Thoracic aorta (tissue), 2 donors: ENCODE measurements at places on chromosomes 7 and 10. TPM values are rescaled to one million over a fixed set of nuclear protein-coding genes. Genes with fewer than 3 reads are reported as not detected.

Gene STRIP2
- total RNA-seq, result 1.1 TPM

Gene TRIM73
- total RNA-seq, result 2.5 TPM

Gene VGF
- not detected for total RNA-seq

Gene SORBS1
- 1,110 TPM for total RNA-seq

Gene CEP55
- total RNA-seq, result not detected

Gene NEURL1
- not detected for total RNA-seq

Gene GPR37
- 0.41 TPM for total RNA-seq

GRCh38 chr10:122655524-122656307 lies 43.9 kb downstream of the C10orf120 start:
- no peak for DNase-seq

GRCh38 chr10:44463511-44464121 lies 78.7 kb upstream of the CXCL12 start:
- no peak for DNase-seq

DNA sequence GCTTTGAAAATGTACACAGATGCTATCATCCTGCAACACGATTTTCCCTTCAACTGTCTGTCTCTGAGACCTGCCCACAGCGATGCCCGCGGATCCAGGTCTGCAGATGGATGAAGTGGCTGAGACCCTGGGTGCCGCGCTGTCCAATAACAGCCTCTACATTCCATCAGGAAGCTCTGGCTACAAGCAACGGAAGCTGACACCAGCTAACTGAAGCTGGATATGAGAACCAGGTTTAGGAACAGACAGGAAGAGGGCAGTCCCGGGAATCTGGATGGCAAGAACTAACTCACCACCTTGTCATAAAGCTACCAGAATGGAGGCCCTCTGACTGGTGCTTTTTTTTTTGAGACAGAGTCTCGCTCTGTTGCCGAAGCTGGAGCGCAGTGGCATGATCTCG lies 32.3 kb upstream of the CTBP2 start:
- DNase-seq, result no peak

DNA sequence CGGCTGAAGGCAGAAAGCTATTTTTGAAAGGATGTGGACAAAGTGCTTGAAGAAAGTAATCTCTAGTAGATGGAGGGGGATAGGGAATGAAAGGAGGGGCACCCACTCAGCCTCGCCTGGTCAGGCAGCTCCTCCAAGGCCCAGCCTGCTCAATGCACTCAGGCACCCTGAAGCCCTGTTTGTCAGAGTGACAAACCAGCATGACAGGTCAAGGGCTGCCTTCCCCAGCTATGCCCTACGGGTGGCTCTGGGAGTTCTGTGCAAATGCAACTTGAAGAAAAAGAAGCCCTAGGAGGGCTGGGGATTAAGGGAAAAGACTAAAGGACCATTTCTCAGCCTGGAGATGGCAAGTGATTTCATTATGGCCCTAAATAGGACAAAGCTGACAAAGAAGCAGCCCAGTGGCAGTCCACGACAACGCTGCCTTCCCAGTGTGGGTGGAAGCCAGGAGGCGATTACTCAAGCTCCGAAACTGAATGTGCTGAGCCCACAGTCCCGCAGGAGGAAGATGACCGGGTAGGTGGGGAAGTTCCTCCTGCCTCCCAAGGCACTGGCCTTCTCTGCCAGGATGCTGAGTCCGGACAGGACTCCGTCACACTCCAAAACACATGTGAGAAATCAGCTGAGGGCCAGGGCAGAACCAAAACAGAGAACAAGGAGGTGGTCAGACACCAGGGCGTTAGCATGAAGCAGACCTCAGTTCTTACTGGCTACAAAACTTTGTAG lies 16.3 kb downstream of the LIPA start:
- DNase-seq, result no peak

DNA sequence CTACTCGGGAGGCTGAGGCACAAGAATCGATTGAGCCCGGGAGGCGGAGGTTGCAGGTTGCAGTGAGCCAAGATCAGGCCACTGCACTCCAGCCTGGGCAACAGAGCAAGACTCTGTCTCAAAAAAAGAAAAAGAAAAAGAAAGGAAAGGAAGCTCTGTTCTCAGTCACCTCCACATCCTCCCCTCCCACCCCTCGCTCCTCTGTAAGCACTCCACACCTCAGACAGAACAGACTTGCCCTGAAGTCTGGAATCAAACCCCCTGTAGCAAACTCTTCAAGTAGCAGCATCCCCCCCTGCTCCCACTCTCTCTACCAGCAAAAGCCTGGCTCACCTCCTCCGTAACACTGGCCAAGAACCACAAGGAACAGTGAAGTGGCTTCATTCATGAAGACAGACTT lies 66.7 kb downstream of the PARD3 start:
- DNase-seq, result no peak

DNA sequence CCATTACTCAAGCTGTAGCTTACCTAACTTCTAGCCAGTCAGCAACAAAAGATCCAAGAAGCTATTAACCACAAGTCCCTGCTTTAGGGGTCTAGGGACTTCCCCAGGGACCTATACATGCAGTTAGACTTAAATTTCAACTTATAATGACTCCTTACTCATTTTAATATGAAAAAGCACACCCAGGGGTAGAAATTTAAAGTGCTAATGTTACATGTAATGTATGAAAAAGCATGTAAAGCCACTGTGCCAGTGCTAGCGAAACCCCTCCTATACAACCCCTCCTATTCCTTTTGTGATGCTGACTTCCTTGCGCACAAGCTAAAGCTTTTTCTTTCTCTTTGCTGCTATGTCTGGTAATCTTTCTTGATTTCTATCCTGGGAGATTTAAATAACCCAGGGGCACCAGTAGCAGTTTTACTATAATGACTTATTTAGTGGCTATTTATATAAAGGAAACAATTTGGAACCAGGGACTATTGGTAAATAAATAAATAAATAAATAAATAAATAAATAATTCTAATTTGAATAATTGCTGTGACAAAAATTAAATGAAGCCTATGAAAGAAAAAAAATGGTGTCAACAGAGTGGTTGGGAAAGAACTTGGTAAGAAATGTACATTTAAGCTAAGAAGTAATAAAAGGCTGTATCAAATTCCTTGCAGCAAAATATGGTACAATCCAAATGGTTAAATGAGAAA lies 110.5 kb upstream of the MAGI2 start:
- no peak for DNase-seq

DNA sequence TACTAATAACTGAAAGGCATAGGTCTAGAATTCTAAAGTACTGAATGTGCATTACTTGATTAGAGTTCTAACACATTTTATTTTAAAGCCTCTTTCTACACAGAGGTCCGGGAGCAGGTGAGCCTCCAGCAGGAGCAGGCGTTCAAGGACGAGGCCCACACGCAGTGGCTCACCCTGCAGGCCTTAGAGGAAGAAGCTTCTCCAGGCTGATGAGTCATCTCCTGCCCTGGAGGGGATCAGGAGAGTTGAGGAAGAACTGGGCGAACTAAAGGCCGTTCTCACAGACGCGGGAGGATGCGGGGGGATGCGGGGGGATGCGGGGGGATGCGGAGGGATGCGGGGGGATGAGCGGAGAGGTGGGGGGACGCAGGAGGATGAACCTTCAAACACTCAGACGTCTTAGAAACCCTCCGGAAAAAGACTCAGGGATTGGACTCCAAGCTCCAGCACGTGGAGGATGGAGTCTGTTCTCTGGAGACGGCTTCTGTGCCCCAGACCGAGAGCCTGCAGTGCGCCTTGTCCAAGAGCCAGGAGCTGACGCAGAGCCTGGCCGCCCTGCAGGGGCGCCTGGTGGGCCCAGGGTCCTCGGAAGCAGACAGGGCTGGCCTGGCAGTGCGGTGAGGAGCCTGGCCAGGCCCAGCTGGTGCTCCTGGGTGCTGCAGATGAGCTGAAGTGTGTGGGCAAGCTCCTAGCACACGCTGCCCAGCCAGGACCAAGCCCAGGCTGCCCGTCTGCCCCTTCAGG lies 433.7 kb upstream of the TPK1 start:
- no peak for DNase-seq

DNA sequence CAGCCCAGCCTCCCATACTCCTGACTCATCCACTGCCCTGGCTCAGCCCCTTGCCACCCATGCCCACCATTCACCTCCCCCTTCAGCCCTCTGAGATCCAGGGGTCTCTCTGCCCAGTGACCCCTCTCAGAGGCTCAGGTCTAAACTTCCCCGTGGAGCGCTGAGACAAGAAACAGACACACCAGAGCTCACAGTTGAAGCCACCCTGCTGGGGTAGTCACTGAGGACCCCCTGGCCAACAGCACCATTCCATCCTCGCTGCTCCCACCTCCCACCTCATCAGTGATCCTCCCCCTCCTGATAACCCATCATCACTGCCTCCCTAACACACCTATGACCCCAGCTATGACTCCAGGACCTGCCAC lies 100.7 kb downstream of the GRID1 start:
- DNase-seq, result no peak

- no peak for DNase-seq
Measured at GRCh38 chr7:112594397-112594796, 113.6 kb downstream of the LSMEM1 start.

- DNase-seq, result no peak
Measured at GRCh38 chr7:46210467-46210866, 289.4 kb upstream of the IGFBP3 start.

DNA sequence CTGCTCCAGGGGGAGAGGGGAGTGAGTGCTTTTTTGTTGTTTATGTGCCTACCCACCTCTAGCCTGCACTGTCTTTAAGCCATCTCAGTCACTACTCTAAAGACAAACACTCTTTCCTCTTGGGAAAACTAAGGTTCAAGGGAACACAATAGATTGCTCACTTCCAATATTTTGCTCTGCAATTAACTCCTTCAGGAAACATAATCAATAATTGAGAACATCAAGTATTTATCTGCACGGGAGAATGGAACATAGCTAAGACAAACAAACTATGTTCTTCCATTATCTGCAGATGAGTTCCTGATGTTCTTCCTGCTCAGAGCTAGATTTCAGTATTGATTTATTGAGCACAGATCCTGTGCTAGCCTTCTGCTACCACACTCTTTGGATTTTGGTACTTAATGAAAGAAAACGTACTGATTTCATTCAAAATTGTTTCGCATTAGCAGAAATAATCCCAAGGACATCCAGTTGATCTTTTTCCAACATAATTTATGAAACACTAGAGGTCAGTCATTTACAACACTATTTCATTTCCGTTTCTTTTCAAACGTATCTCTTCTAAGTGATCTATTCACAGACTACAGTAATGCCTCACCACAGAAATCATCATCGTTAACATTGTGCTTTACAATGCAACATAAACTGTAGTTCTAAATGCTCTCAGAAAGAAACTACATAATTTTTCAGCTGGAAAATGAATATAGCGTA lies 8.3 kb downstream of the NEBL start:
- no peak for DNase-seq

- peak; percentile 64 for DNase-seq
Measured at GRCh38 chr10:91034494-91035159, 113.7 kb upstream of the ANKRD1 start.

- no peak for DNase-seq
Measured at GRCh38 chr7:149880638-149881311, 7.0 kb downstream of the ATP6V0E2 start.

DNA sequence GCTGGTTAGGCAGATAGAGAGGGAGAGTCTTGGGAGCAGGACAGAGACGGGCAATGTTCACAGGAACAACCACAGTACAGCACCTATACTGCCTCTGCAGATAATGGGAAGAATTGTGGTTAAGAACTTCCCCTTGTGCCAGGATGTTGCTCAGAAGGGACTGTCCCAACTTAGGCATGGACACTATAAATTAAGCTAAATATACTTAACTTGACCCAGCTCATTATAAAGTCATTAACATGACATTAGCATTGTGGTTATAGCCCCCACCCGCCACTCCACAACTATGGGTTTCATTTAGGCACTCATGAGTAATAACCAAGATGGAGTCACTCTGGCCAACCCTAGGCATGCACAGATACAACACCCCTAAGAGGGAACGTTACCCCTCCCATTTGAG lies 310.9 kb upstream of the NRG3 start:
- DNase-seq, result no peak
